ENCODE measurements at places on chromosomes 5 and 9.

- DNase-seq, result no peak
Observed at GRCh38 chr9:121373011-121373729, 3.1 kb upstream of the STOM start.

DNA sequence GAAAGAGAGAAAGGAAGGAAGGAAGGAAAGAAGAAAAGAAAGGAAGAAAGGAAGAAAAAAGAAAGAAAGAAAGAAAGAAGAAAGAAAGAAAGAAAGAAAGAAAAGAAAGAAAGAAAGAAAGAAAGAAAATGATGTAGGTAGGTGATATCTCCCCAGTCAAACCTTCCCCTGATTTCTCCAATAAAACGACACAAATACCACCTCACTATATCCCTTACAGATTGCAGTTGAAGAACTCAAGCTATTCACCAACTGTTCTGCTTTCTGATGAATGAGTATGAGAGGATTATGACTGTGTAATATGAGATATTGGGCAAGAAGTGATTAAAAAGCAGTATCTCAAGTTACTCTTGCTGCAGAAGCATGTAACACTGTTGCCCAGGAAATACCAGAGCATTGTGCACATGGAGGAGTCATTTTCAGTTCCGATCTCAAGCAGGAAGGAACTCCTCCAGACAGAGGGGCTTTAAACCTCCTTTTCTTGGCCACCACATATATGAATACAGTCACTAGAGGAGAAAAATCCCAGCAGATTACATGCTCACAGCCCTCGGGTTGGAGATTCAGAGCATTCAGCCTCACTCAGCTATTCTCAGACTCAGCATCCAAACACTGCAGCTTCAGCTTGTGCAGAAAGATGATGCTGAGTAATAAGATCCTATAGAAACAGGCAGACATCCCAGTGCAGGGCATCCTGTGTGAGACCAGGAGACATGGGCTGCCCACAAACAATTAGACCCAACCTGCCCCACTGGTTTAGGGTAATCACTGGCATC lies 61.4 kb downstream of the UGCG start:
- no peak for DNase-seq

GRCh38 chr9:89841456-89841855 lies 236.6 kb downstream of the GADD45G start:
- no peak for DNase-seq

DNA sequence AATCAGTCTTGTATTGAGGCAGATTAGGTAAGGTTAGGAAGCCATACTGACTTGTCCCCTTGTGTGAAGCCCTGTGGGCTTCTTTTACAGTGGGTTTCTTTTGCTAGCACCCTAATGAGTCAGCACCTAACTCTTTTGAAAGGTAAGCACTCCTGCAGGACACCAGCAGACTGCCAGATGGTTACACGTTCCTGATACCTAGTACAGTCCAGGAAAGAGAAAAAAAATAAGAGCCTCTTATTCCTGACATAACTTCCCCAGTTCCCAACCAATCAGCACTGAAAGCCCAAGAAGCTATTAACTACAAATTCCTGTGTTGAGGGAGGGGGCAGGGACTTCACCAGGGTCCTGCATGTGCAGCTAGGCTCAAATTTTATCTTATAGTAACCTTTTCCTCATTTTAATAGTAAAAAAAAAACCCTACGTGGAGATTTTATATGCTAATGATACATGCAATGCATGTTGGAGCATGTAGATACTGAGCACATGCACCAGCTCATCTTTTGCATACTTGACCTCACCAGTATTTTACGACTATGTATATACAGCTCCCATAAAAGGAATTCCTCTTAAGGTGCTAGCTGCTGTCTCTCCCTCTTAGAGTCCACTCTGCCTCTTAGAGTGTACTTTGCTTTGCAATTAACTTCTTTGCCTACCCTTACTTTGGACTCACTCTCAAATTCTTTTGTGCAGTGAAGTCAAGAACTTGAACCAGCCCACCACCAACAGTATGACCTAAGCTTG lies 84.7 kb upstream of the RORB start:
- DNase-seq, result no peak

DNA sequence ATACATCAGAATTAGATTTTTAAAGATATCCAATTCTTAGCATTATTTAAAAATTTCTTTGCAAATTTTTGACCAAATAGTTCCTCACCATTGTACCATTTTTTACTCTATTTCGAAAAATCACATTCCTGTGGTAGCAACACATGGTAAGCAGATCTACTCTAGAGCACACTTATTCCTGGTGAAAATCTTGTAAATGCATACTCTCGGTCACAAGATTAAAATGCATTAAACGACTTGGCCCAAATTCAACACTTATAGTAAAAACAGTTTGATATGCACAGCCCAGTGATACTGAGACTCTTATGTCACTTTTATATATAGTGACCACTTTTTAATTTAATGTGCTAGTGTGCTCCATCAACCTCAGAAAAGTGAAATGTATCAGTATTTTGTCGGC lies 208.8 kb upstream of the TARS1 start:
- no peak for DNase-seq

DNA sequence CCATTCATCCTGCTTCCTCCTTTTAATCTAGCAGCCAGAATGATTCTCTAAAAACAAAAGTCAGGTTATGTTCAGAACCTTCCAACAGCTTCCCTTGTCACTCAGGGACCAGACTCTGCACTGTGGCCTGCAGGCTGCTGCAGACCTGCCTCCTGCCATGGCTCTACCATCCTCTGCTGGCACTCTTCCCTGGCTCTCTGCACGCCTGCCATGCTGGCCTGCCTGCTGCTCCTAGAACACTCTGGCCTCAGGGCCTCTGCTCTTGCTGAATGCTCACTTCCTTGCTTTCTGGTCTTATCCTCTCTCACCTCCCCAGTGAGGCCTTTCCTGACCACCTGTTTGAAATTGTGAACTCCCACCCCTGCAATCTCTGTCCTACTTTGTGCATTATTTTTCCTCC lies 149.4 kb downstream of the CD180 start:
- no peak for DNase-seq

DNA sequence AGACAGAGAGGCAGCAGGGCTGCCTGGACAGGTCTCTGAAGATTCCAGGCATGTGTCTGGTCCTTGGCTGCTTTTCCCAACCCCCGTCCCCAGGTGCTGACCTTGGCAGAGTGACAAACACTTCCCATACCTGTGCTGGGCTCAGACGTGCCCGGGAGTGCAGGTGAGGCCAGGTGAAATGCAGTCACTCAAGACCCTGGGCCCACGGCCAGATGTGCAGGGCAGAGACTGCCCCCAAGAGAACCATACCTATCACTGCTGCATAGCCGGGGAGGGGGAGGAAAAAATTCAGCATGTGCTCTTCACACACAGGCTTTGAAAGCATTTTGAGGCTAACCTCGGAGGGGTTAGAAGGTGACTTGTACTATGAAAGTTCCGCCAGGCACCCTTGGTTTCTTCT lies 22.6 kb downstream of the CCNJL start:
- DNase-seq, result peak; percentile 36

GRCh38 chr5:169886033-169886432 lies 94.3 kb downstream of the INSYN2B start:
- DNase-seq, result no peak

DNA sequence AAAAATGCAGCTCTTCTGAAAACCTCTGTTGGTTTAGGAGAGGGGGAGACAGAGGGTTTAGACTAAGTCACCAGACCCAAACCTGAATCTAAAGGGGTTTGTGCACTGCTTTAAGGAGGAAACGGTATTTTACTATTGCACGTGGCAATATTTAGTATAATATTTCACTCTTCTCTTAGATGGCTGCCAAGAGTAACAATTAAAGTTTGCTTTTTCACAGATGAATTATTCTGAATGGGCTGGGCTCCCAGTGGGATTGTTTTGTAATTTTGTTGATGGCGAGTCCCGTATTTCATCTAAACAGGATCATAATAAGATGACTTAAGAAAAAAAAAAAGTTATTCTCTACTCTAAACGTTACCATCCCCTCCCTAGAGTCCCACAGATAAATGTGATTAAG lies 245.4 kb downstream of the PCSK5 start:
- no peak for DNase-seq

DNA sequence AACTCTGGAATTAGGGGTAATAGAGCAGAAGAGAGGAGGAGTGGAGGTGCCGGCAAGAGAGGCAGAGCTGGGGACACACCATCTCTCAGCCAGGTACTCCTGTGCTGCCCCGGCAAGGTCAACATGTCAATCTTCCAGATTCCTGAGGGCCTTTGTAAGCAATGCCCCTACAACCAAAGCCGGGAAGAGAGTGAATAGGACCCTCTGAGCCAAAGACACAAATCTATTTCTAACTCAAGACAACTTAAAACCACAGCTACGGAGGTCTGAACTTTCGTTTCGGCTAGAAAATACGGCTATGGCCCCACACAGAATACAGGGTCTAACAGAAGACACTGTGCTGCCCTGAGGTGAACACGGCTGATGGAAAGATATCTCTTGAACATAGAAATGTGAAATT lies 66.6 kb downstream of the SERINC5 start:
- no peak for DNase-seq

DNA sequence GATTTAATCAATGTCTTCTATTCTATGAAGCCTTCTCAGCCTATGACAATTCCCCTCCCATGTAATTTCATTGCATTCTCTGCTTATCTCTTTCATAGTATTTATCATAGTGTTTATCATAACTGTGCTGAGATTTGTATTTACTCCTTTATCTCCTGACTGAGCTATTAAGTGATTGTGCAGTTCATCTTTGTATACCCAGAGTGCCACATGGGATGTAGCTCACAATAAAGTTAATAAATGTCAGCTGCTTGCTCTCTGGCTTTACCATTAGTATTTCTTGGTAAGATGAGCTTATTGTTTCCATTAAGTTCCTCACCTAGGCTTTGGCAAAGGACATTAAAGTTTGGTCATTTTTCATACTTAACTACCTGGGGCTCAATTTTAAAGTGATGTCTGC lies 275.1 kb upstream of the MPDZ start:
- DNase-seq, result no peak

GRCh38 chr5:119435436-119436132 lies 16.7 kb upstream of the HSD17B4 start:
- peak; percentile 81 for DNase-seq

GRCh38 chr9:26904671-26905070 lies 12.1 kb upstream of the CAAP1 start:
- DNase-seq, result no peak

DNA sequence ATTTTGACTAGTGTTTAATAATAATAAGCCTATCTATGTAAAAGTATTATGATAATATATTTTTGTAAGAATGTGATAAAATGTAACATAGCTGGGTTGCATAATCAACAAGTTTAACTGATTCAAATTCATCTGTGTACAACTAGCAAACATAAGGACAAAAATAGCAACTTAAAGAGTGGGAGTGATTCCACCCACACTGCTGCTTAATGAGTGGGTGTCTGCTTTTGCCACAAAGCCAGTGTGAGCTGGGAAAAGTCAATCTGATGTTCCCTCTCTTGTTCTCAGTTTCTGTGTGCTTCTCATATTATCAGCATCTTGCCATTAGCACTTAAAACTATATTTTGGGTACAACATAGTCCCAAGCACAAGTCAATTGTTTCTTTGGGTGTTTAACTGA lies 111.1 kb upstream of the DPYSL3 start:
- no peak for DNase-seq

GRCh38 chr5:171795381-171795780 lies 9.8 kb downstream of the SMIM23 start:
- DNase-seq, result no peak

DNA sequence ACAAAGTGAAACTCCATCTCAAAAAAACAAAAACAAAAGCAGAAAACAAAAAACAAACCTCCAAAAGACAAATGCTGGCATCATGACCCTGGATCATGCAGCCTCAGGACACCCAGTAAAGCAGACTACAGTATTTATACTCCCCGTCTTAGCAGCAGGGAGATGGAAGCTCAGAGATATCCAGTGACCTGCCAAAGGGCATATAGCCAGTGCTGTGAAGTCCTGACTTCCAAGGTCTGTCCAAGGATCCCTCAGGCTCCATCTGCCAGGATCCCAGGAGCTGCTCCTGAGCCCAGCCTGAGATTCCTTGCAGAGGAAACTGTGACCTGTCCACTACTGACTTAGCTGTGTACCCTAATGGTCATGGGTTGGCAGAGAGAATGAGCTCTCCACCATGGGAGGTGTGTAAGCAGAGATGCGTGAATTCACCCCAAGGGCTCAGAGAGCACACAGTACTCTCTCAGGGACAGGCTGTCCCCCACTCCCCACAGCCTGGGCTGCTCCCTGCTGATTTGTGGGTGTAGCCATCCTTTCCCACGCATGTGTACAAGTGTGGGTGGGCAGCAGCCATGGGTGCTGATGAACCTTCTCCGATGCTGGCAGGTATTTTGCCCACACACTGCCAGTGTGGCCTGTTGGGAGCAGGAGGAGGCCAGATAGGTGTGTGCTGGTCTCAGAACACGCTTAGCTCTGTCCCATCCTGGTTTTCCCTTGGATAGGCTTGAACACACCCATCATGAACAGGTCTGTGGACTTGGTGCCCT lies 2.1 kb upstream of the WNK2 start:
- no peak for DNase-seq

GRCh38 chr9:125296843-125297372 lies 35.3 kb downstream of the GAPVD1 start:
- no peak for DNase-seq

GRCh38 chr9:105633411-105633810 lies 28.8 kb upstream of the TAL2 start:
- DNase-seq, result no peak

DNA sequence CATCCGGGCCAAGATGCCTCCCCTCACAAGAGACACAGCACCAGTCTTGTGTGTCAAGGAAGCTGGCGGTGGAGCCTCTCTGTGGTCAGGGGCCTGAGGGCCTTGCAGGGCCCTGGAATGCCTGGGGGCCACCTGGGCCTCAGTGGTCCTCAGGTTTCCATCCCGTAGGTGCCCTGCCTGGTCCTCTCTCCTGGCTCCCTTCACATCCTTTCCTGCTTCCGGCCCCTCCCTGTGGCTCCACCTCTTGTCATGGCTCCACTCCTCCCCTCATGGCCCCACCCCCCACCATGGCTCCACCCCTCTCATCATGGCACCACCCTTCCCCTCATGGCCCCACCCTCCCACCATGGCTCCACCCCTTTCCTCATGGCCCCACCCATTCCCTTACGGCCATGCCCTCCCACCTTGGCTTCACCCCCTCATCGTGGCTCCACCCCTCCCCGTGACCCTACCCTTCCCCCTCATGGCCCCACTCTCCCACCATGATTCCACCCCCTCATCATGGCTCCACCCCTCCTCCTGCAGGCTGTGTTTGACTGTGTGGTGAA lies 175.8 kb downstream of the CACNA1B start:
- DNase-seq, result peak; percentile 57

GRCh38 chr5:42948961-42949347 lies 91.2 kb downstream of the ANXA2R start:
- no peak for DNase-seq

DNA sequence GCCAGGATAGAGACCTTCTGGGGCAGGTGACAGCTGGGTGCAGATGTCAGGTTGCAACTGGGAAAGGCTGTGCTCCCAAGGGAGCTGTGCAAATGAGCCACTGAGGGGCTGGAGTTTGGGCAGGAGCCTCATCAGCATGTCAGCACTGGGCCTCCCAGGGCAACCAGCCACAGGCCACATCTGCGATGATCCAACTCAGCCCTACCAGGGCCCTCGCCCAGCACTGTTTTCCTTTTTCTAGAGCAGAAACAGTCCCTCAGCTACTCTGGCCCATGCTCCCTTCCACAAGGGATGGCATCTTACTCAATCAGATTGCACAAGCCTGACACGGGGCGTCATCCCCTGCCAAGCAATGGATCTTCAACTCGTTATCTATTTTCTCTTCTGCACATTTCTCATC lies 24.8 kb downstream of the NIPAL4 start:
- DNase-seq, result no peak

- DNase-seq, result no peak
Observed at GRCh38 chr5:51326844-51327243, 56.4 kb upstream of the ISL1 start.

- no peak for DNase-seq
Observed at GRCh38 chr5:167051402-167051768, 1240.1 kb upstream of the WWC1 start.

Measured in WTC11 (cell line).